ENCODE measurements at places on chromosomes 5 and 9.

- peak overlapping the region; percentile 72 for H3K27ac ChIP-seq
- H3K36me3 ChIP-seq, result no peaks in the 10 kb centered on the region
- no peak overlapping the region for H3K4me3 ChIP-seq
- H3K4me1 ChIP-seq, result peaks cover 18% of the 10 kb centered on the region
- H3K27me3 ChIP-seq, result no peaks in the 10 kb centered on the region
- DNase-seq, result peak; percentile 77
Measured at GRCh38 chr5:8829323-8830029, 716.4 kb downstream of the SEMA5A start.

DNA sequence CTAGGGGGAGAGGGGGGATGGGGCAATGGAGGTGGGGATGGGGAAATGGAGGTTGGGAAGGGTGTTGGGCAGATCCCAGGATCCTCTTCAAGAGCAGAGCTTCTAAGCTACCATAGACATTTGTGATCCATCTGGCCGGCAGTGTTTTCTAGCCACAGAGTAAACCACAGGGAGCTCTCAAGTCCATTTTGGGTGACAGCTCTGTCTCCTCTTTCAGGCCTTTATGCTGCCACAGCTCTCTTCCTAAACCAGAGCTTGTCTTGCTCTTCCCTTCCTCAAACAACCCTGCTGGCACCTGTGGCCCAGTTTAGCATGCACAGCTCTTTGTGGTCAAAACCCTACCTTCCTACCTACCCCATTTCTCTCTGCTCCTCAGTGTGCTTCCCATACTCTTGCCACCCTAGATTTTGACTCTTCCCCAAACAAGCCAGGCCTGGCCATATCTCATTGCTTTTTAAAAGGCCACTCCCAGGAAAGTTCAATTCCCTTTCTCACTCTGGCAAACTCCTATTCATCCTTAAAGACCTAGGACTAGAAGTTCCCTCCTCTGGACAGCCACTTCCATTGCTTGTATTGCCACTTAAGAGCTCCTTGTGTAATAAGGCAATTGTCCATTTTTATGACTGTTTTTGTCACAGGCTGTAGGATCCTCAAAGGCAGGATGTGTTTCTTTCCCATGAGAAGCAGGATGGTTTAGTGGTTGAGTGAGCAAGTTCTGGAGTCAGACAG lies 84.3 kb upstream of the PANK3 start:
- no peaks in the 10 kb centered on the region for H3K4me1 ChIP-seq
- no peak overlapping the region for H3K4me3 ChIP-seq
- peaks cover 9% of the 10 kb centered on the region for H3K27me3 ChIP-seq
- DNase-seq, result no peak
- H3K27ac ChIP-seq, result no peak overlapping the region
- H3K36me3 ChIP-seq, result no peaks in the 10 kb centered on the region

GRCh38 chr5:59813761-59814536 lies 79.6 kb downstream of the PDE4D start:
- H3K27ac ChIP-seq, result peak overlapping the region; percentile 33
- H3K36me3 ChIP-seq, result no peaks in the 10 kb centered on the region
- no peaks in the 10 kb centered on the region for H3K27me3 ChIP-seq
- H3K4me1 ChIP-seq, result 0 out of 2 replicates have a peak, but pooled peaks cover 4% of the 10 kb centered on the region
- no peak overlapping the region for H3K4me3 ChIP-seq

- H3K4me3 ChIP-seq, result no peak overlapping the region
- no peaks in the 10 kb centered on the region for H3K4me1 ChIP-seq
- H3K36me3 ChIP-seq, result no peaks in the 10 kb centered on the region
Measured at GRCh38 chr5:24497145-24497544, 147.6 kb downstream of the CDH10 start.

DNA sequence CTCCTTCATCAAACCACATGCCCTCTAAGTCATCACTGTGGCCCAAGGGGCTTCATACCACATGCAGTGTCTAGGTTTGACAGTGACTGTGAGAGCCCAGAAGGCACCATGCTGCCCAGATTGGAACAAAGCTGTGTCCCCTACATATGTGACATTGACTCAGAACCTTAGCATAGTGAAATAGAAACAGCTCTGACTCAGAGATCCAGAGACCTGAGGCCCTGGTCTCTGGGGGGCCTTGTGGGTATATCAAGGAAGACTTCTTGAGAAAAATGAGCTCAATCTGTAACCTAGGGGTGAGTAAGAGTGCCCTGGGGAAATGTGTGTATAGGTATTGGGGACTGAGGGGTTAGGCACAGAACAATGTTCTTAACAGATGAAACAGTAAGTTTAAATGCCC lies 7.1 kb upstream of the ENTREP1 start:
- H3K36me3 ChIP-seq, result no peaks in the 10 kb centered on the region
- no peak overlapping the region for H3K27ac ChIP-seq
- no peak for DNase-seq
- no peak overlapping the region for H3K4me3 ChIP-seq
- H3K4me1 ChIP-seq, result no peaks in the 10 kb centered on the region

- no peak overlapping the region for H3K27ac ChIP-seq
- no peaks in the 10 kb centered on the region for H3K27me3 ChIP-seq
- H3K36me3 ChIP-seq, result peaks cover 68% of the 10 kb centered on the region
- DNase-seq, result no peak
- H3K4me3 ChIP-seq, result no peak overlapping the region
Measured at GRCh38 chr5:133075572-133076536, 24.0 kb downstream of the HSPA4 start.

DNA sequence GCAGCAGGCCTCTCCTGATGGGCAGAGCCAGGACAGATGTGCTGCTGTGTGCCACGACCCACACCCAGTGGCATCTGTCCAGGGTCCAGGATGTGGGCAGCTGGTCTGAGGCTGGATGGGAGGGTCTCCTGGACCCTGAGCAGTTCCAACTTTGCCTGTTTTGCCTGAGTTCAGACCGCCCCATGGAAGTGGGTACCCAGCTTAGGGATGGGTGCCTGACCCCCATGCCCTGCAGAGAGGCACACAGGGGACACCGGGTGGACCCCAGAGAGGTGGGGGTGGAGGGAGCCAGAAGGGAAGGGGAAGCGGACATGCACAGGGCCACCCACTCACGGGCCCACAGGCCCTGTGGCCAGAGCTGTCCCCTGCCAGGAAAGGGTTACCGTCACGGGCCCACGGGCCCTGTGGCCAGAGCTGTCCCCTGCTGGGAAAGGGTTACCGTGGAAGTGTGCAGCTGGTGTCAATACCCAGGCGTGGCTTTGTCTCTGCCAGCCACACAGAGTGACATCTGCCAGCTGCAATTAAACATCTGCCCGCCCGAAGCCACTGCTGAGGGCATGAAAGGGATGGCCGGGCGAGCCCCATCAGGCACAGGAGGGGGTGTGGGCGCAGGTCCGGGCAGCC lies 50.0 kb downstream of the NACC2 start:
- no peak overlapping the region for H3K4me3 ChIP-seq
- no peak overlapping the region for H3K27ac ChIP-seq
- H3K27me3 ChIP-seq, result no peaks in the 10 kb centered on the region
- no peaks in the 10 kb centered on the region for H3K36me3 ChIP-seq
- no peak for DNase-seq
- H3K4me1 ChIP-seq, result no peaks in the 10 kb centered on the region

DNA sequence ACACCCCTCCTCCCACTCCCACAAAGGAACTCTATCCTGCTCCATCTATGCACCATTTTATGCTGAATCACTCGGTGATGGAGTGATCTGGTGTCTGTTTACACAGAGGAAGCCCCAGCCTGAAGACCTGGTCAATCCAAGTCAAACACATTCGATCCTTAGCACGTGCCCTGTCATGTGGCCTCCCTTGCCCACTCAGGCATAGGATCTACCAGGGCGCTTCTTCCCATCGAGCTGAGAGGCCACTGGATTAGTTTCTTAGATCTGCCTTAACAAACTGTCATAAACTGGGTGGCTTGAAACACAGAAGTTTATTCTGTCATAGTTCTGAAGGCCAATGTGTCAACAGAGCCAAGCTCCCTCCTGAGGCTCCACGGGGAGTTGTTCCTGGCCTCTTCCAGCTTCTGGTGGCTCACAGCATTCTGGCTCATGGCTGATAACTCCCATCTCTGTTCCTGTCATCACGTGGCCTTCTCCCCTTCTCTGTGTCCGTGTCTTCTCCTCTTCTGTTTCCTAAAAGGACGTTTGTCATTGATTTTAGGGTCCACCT lies 34.2 kb downstream of the FOXI1 start:
- H3K27me3 ChIP-seq, result no peaks in the 10 kb centered on the region
- peaks cover 31% of the 10 kb centered on the region for H3K4me1 ChIP-seq
- no peak overlapping the region for H3K27ac ChIP-seq
- H3K4me3 ChIP-seq, result no peak overlapping the region

- no peaks in the 10 kb centered on the region for H3K36me3 ChIP-seq
- DNase-seq, result no peak
- no peaks in the 10 kb centered on the region for H3K27me3 ChIP-seq
- H3K4me3 ChIP-seq, result no peak overlapping the region
- peaks cover 22% of the 10 kb centered on the region for H3K4me1 ChIP-seq
Measured at GRCh38 chr5:74374656-74375055, 265.9 kb downstream of the ENC1 start.

DNA sequence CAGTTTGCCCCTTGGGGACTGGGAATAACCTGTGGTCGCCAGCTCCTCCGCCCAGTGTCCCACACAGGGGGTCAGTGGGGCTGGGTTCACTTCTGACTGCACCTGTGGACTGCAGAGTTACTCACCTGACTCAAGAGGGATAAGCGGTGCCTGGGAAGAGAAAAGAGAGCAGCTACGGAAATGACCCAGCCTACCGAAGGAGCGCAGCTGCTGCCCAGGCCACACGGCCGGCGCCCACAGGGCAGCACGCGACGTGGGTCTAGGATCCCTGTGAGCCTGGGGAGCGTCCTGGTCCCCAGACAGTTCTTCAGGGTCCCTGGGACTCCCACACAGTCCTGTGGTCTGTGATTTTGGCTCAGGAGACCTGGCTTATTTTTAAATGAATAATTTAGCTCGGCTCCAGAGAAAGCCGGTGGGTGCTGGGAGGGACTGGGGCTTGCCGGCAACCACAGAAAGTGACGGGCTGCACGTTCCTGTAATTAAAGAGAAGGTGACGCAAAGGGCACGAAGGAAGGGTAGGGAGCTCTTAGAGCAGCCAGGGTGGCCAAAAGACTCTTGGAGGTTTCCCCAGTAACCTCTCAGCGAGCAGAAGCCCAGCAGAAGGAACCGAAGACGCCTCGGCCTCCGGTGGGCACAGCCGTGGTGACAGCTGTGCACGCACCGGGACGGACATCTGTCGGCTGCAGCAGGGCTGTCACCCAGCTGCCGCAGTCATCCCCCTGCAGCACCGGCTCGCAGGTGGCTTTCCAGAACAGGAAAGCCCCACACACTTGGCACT lies 97.5 kb upstream of the FCN2 start:
- no peaks in the 10 kb centered on the region for H3K4me1 ChIP-seq
- no peaks in the 10 kb centered on the region for H3K36me3 ChIP-seq
- H3K27me3 ChIP-seq, result peaks cover 99% of the 10 kb centered on the region
- no peak for DNase-seq

DNA sequence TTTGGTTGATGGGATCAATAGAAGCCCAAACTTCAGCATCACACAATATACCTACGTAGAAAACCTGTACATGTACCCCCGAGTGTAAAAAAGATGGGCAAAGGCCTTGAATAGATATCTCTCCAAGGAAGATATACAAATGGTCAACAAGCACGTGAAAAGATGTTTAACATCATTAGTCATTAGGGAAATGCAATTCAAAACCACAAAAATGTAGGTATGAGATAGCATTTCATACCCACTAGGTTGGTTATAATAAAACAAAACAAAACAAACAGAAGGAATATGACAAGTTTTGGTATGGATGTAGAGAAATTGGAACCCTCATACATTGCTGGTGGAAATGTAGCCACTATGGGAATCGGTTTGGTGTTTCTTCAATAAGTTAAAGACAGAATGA lies 33.1 kb upstream of the PPARGC1B start:
- peaks cover 11% of the 10 kb centered on the region for H3K4me1 ChIP-seq
- no peaks in the 10 kb centered on the region for H3K36me3 ChIP-seq
- H3K27ac ChIP-seq, result no peak overlapping the region
- DNase-seq, result no peak
- H3K27me3 ChIP-seq, result peaks cover 26% of the 10 kb centered on the region

DNA sequence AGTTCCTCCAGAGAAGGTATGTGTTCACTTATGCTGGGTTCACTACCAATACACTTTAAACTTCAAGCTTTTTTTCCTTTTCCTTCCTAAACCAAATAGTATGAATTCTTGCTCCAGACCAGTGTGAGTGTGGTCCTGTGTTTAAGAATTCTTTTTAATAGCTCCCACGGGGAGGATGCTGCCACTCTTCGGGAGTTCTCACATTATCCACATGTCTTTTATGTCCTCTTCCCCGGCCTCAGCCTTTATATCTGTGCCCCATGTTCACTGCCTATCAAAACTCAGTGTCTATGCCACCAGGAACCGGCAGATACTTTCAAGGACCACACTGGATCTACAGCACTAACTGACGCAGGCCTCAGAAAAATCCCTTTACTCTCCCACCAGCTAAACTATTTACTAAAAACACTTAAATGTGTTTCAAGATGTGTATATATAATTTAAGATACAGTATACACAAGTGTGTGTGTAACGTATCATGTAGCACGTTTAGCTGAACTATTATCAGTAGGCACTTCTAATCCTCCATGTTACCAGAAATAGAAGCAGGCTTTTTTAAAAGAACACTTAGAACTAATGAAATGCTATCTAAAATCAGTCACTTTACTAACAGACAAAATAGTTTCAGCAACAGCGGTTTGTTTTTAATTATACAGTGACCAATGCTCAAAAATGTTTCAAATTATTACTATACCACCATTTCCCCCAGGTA lies 88.0 kb downstream of the PLPP1 start:
- no peaks in the 10 kb centered on the region for H3K36me3 ChIP-seq
- no peaks in the 10 kb centered on the region for H3K27me3 ChIP-seq
- DNase-seq, result no peak
- H3K4me1 ChIP-seq, result no peaks in the 10 kb centered on the region
- no peak overlapping the region for H3K27ac ChIP-seq

DNA sequence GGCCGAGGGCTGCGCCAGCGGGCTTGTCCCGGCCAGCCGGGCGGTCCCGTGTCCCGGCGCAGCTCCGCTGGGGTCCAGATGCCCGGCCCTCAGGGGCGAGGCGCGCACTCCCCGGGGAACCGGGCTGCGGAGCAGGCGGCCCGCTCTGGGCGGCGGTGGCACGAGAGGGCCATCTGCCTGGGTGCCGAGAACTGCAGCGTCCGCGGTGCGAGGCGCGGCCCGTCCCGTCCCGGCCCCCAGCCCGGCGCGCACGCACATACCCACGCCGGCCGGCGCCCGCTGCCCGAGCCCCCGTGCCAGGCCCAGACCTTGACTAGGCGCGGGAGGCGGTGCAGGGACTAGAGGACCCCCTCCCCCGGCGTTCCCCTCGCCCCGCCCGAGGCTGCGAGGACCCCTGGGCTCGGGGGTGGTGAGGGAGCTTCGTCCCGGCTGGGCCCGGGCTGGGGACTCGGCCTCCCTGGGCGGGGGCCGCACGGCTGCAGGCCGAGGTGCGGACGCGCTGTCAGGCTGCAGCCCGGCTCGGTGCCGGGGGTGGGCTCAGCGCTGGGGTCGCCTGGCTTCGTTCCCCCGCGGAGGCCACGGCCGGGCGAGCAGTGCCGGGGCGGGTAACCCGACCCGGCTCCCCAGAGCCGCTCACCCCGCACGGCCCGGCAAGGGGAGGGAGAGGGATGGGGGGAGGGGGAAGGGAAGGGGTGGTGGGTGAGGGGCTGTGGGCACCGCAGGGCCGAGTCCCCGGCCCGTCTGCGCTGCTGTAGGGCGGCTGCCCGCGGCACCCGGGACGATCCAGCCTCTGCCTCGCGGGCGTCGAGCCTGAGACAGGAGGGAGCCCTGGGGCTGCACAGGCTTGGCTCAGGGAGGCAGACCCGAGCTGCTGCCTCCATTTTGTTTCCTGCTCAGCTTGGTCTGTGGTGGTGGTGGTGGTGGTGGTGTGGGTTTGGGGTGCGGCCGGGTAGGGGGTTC lies 1.2 kb upstream of the NSD1 start:
- peaks cover 16% of the 10 kb centered on the region for H3K36me3 ChIP-seq
- no peaks in the 10 kb centered on the region for H3K27me3 ChIP-seq
- H3K4me1 ChIP-seq, result peaks cover 16% of the 10 kb centered on the region
- H3K27ac ChIP-seq, result no peak overlapping the region
